ENCODE measurements at places on chromosomes 11 and 22.

DNA sequence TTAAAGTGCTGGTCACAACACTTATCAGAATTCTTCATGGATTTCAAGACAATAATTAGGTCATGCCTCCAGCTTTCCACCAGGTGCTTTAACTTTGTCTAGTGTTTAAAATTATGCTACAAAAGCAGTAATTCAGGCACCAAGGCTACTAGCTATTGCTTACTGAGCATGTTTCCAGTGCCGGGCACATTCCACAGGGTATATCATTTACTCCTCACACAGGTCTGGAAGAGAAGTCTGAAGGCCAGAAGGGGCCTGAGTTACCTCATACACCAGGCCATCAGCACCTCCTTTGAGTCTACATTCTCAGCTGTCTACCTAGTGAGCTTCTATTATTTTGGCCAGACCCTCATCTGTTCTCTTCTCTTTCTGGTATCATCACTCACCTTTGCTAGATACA is 41.7 kb upstream of the LMO2 start:
- DNase-seq, result no peak

DNA sequence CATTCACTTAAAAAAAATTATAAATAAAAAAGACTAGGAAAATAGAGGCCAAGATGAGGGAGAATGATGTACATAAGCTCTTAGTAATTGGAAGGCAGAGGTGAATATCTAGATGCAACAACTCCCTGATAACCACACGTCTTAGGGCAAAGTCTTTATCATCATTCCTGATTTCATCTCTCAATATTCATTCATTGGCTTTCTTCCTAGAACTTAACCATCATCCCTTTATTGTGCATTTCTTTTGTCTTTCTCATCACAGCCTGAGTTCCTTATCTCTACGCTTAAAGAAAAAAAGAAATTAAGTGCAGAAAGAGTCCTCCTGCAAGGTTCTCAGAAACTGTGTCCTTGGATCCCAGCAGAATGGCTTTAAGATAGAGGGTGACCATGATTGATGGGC is 23.2 kb upstream of the FLI1 start:
- DNase-seq, result no peak

DNA sequence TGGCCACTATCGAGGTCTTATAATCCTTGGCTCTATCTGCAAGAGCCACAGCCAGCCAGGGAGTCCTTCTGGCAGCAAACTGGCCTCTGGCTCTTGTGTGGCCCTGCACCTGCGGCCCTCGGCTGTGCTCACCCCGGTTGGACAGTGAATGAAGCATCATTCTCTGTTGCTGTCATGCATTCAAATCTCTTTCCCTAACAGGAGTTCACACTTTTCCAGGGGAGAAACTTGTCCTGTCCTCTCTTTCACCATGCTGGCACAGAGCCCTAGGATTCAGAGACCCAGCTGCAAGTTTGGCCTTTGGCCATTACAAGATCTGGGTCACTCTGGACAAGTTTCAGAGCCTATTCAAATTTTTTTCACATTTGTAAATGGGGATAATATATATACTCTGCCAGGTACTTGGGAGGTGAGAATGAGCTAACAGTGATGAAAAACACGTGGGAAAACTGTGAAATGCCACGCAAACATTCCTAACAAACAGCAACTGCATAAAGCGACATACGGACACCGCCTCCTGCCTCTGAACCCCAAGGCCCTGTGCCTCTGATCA is 34.2 kb downstream of the TMEM184B start:
- peak; percentile 82 for DNase-seq

GRCh38 chr11:33480626-33481025 is 220.0 kb downstream of the C11orf91 start:
- DNase-seq, result no peak

DNA sequence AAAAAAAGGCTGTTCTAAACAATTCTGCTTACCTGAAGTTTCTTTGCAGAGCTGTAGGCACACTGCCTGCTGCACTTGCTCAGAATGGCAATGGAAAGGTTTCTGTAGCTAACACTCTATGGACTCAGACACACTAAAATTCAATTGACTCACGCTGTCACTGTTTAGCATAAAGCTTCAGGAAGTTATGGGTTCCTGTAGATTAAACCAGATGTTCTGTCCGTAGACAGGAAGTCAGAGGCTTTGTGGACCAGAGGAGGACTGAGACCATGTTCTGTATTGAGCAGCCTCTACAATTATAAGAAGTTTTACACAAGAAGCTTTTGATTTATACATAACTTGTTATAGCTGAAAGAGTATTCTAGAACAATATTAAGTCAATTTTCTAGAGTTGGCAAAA is 70.4 kb downstream of the GLYATL1 start:
- no peak for DNase-seq

GRCh38 chr11:124394408-124394807 is 4.4 kb downstream of the OR8B3 start:
- DNase-seq, result peak; percentile 45

DNA sequence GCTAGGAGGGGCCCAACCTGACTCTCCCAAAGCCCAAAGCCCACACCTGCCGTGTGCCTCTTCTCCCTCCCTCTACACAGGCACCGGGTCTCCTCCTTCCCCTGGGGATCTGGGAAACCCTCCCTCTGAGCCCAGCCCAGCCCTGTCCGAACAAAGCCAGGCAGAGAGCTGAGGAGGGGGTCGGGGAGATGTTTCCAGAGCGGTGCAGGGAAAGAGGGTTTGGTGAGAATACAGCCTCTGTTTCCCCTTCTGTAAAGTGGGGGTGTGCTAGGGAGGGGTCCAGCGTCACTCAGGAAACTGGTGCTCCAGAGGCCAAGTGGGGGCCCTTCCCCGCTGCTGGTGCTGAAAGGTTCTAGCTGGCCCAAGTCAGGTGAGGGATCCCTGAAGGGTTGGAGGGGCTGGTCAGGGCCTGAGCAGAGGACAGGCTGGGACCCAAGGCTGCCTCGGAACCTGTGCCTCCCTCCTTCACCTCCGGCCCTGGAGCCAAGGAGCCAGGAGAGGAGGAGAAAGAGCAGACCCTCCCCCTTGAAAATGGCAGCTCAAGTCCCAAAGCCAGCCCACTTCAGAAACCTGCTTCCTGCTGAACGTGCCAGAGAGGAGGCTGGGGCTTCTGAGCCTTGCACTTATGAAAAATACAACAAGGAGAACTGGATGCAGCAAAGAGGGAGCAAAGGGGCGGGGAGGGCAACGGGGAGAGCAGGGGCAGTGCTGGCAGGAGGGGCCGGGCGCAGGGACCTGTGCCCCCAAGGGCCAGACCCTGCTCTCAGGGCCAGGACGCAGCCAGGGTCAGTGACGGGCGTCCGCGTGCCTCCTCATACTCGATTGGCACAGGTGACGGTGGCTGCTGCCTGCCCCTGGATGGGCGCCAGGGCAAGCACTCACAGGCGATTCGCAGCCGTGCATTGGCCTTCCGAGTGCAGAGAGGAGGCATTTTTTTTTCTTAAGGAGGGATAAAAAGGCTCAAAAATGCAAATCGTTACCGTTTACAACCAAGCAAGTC is 43.2 kb downstream of the MACROD1 start:
- no peak for DNase-seq

- peak; percentile 48 for DNase-seq
Observed at GRCh38 chr11:33040033-33040861, 875 bp downstream of the TCP11L1 start.

Data from fibroblast of mammary gland (primary cell).